ENCODE measurements at places on chromosomes 4 and X.

DNA sequence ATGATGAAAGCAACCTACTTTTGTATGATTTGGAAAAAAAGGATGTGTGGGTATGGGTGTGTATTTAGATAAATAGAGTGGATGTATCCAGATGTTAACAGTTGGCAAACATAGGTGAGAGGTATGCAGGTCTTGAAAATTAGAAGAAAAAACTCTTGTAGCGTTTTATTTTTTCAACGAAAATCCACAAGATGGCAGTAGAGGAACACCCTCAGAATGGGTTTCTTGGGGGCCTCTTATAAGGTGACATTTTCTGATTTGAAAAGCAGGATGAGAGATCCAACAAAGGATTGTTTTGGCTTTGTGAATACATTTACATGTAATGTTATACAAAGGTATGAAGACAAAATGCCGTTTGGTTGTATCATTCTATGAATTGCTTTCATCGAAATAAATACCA lies 68.3 kb downstream of the FMR1NB start:
- peak; percentile 19 for DNase-seq

DNA sequence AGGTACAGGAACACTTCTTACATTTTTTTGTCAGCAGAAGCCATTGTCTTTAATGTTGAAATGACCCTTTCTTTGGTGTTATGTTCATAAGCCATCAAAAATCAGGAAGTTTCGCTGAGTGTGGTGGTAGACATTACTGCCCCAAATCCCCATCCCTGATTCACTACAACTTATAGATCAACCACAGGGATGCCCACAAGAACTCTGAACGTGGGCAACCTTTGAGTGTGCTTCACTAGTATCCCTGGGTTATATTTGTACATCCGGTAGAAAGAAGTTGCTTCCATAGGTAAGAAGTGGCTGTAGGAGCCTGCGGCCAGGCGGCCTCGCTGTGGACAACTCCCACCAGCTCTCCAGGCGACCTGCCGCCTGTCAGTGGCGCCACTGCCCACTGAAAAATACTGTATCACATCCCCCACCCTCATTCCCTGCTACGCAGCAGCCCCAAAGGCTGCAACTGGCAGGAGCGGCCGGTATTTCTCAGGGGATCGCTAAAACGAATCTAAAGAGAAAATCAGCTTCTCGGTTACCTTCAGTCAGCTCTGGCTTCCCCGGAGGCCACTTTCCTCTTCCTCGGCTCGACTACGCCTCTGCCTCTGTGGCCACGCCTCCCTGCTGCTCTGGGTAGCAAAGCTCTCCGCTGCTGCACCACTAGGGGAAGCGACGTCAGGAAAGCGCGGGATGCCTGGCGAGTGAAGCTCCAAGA lies 13.9 kb upstream of the ETDC start:
- peak; percentile 54 for DNase-seq

DNA sequence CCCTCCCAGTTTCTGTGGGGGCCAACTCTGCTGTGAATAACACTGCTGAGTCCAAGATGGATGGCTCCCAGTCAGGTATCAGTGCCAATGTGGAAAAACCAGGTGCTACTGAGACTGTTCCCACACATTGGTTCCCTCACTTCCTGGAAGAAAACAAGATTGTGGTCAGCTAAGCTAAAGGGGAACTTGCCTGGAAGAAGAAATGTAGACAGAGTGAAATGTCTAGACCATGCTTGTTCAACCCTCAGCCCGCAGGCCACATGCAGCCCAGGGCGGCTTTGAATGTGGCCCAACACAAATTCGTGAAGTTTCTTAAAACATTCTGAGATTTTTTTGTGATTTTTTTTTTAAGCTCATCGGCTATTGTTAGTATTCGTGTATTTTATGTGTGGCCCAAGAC lies 28.6 kb upstream of the UTP14A start:
- DNase-seq, result peak; percentile 1

DNA sequence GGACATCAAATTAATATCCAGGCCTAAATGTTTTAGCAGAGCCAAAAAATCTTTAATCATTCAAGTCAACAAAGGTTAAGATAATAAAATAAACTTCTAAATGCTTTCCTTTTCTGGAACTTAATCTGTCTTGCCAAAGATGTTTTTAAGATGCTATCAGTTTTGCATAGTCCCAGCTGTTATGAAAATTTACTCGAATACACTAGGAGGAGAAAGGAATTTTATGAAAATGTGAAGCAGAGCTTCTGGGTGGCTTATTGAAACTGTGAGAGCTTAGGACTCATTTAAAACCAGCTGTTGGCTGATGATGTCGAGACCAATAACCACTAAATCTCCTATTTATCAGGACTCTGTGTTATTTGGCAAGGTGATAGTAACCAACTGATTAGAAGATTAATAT lies 202.2 kb upstream of the ETNPPL start:
- DNase-seq, result no peak

DNA sequence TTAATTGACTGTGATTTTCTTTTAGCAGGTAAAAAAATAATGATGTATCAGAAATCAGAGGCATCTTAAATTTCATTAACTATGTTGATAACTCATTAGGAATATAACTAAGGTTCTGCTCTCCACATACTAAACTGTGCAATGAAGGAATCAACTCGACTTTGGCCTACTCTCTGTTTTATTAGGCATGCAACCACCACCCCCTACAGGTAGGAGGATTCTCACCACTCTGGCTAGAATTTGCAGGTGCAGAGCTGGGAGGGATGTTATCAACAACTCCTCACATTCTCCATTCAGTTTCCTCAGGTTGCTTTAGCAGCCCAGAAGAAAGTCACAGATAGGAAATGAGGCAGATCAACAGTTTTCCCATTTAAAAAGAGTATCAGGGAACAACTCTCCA lies 160.1 kb downstream of the COX18 start:
- no peak for DNase-seq

DNA sequence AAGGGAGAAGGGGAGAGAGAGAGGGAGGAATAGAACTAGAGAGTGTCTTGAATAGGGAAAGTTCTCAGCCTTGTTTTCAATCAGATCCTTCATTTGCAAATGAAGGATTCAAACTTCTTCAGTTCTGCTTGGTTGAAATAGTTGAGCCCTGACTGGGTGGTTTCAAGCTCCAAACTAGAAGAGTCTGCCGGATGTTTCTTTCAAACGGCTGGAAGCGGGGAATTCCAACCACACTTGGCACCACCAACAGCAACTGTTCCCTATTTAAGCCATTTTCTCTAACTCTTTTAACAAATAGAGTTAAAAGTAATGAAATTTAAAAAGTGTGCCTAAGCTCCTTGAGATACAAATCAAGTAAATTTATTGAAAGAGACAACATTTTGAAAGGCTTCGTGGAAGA lies 67.5 kb upstream of the DDX60 start:
- no peak for DNase-seq

- no peak for DNase-seq
Observed at GRCh38 chr4:149158817-149159216, 656.8 kb downstream of the IQCM start.

- no peak for DNase-seq
Observed at GRCh38 chrX:117713411-117713810, 403.2 kb downstream of the KLHL13 start.

DNA sequence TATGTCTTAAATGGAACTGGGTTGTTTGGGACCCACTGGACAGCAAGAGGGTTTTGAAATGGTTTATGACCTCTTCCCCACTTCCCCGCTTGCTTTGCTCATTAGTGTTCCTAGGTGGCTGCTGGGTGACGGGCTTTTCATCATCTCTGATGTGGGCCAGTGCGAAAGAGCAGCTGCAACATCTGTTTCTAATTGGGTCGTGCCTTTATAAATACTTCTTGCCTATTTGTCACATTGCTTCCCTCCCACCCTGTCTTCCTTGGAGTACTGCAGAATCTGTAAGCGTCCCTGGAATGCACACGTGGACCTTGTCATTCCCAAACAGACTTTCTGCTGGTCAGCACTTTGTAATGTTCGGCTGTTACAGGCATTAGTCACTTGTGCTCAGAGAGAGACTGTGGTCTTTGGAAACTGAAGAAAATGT lies 35.2 kb downstream of the SEPTIN11 start:
- DNase-seq, result peak; percentile 20

- no peak for DNase-seq
Observed at GRCh38 chr4:25981749-25982148, 67.7 kb downstream of the SMIM20 start.

DNA sequence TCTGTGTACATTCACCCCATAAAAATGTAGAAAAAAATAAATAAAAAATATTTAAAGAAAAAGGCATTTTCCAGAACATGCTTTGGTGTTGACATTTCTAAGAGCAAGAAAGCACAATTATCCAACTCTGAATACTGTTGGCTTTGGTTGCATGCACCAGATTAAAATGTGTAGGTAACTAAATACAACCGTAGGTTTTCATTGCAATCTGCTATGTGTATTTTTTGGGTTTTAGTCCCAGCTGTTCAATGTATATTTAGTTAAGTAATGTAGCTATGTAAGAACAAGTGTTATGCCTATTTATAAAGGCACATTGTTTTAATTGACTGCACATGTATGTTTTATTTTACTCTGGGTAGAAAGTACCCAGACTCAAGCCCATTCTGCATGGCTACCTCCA lies 108.1 kb upstream of the PAQR3 start:
- no peak for DNase-seq

DNA sequence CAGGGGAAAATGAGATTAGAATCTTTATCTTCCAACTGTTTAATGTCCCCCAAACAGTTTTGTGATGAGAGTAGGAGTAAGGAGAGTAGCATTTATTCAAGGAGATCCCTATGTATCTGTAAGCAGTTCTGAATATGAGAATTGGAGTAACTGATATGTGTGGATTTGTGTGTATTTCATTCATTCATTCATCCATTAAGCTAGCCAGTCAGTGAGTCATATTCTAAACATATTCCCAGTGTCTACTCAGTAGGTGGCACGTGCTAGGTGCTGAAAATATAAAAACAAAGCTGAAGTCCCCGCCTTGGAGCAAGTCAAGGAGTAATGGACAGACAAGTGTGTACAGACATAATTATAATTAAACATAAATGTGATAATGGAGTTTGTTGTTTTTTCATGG lies 12.4 kb upstream of the STX18 start:
- DNase-seq, result no peak

- DNase-seq, result peak; percentile 5
Observed at GRCh38 chrX:118928151-118928550, 46.3 kb upstream of the LONRF3 start.

DNA sequence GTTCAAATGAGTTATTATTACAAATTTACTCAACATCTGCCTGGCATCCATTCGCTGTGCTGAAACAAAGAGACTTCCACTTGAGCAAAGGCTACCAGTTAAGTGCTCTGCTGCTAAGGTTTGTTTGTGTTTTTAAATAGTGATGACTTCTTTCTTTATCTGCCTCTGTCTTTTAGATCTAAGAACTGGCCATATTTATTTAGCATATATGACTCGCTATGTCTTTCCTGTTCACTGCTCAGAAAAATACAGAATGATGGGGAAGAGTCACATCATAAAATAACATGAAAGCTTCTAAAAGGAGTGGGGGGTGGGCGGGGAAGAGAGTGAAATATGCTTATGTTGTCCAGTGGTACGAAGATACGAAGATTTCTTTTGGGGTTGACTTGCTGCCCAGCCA lies 322.2 kb downstream of the GPAT3 start:
- DNase-seq, result no peak

DNA sequence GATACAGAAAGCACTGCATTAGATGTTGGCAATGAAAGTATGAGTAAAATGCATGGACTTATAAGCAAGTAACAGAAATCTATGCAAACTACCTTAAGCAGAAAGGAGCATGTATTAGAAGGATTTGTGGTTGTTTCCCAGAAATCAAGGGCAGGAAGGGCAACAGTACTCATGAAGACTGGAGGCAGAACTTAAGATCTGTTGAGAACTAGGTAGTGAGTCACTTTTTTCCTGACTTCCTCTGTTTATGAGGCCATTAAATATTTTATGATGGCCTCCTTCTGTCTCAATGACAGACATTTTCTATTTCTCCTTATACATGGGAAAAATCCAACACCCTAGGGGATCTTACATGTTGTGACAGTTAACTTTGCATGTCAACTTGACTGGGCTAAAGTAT lies 398.2 kb downstream of the MID1IP1 start:
- DNase-seq, result peak; percentile 15

GRCh38 chrX:3263681-3264126 lies 82.7 kb downstream of the MXRA5 start:
- peak; percentile 69 for DNase-seq

DNA sequence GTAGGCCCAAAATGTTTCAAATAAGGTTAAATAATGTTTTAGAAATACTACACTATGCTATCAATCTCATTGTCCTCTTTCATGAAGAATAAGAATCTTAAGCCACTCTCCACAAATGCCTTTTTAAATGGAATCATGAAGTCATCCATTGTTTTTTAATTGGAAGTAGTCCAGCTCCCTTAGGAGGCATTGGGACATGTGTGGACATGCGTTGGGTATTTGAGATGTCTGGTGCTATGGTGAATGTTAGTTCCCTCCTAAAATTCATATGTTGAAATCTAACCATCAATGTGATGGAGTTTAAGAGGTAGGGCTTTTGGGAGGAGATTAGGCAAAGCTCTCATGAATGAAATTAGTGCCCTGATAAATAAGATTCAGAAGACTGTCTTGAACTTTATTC lies 289.0 kb downstream of the C4orf33 start:
- no peak for DNase-seq

GRCh38 chr4:184548316-184548647 lies 73.9 kb upstream of the IRF2 start:
- DNase-seq, result peak; percentile 74

DNA sequence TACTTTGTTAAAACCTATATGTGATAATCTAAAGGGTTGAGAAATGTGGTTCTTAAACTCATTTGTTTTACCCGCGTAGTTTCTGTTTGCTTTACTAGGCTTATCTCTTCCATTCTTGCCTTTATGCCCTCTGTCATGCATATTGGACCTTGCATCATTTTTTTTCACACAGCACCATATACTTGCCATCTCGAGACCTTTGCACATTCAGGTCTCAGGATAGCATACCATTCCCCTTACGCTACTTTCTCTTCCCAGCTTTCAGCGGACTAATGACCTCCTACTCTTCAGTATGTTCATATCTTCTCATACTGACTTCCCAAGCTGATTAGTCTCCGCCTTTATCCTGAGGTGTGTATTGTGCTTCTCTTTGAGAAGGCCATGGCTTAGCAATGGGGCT lies 40.5 kb downstream of the USP38 start:
- DNase-seq, result no peak

DNA sequence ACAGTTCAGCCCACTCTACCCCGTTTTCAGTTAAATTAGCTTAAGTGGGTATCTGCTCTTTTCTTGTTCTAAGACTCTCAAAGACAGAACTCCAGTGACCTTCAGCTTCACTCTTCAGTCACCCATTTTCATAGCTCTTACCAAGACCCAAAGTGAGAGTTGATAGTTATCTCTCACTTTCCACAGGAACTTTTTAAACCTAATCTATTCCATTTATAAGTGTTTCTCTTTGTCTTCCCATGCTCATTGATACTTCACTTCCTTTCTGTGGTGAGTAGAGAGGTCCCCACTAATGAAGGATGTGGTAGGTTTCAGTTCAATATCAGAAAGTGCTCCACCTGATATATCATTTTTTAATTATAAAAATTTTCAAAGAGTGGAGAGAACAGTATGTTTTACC lies 33.4 kb downstream of the COX18 start:
- DNase-seq, result no peak

DNA sequence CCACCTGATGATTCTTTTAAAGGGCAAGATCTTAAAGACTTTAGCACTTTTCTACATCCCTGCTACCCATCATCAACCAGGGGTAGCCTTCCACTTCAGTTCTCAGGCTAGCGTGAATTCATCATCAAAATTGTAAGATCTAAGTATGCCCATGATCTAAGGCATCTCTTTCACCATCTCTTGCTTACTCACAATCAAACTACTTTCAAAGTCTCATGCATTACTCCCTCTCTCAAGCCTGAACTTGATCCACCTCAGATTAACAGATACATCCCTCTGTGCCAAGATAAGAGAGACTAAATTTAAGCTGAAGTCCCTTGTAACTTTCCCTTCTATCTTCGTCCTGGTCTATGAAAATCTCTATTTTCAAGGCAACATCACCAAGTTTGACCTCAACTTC lies 62.8 kb downstream of the DHX15 start:
- DNase-seq, result no peak
